Skeletal muscle cell (primary cell): ENCODE measurements at places on chromosomes 6 and 20.

GRCh38 chr20:38049800-38050199 is 16.3 kb downstream of the RPRD1B start:
- peak; percentile 26 for DNase-seq

DNA sequence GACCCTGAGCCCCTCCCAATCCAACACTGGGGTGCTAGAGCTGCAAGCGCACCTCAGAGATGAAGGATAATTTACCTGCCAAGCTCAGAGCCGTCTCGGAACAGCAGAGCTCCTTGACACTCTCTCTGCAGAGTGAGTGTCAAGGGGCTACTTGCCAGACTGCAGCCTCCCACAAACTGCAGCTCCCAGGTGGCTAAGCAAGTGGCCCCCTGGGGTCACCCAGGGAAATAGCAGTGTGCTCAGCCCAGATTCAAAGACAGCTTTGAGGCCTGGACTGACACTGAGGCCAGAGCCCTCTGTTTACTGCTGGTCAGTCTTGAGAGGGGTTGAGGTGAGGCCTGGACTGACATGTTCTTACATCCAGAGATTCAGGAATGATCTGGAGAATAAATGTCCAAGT is 46.0 kb upstream of the GJA1 start:
- DNase-seq = no peak

- DNase-seq = no peak
Observed at GRCh38 chr6:130055271-130055670, 36.9 kb downstream of the L3MBTL3 start.

- DNase-seq = no peak
Observed at GRCh38 chr6:129146902-129147301, 264.0 kb downstream of the LAMA2 start.

GRCh38 chr20:17955302-17955701 is 13.3 kb downstream of the SNX5 start:
- no peak for DNase-seq

GRCh38 chr6:149015535-149016525 is 269.0 kb downstream of the UST start:
- DNase-seq = no peak

DNA sequence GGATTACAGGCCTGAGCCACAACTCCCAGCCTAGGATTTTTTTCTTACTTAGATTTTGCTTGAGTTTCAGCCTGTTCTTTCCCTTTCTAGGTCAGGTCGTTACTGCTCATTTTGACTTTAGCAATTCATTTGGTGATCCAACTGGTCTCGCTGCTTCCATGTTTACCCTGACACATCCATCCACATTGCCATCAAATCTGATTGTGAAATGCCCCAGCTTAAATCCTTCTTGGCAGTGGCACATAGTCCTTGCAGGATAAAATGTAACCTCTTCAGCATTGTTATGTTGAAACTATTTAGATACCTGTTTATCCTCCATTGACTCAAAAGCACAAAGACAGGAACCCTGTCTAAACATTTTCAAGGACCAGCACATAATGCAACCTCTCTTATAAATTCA is 77.2 kb downstream of the DNAH8 start:
- no peak for DNase-seq

DNA sequence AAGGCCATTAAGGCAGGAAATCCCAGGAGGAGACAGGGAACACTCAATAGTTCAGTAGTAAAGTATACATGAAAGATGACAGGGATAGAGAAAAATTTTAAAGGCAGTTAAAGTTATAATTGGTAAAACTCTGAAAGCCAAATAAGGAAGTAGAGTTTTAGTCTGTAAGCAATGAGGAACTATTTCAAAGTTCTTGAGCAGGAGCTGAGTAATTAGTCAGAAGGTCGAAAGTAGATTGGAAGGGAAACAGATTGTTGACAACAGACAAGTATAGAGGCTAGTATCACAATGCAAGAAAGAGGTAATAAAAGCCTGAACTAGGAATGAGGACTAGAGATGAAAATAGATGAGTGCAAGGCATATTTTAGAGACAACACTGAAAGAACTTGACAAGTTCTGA is 150.3 kb downstream of the CDK19 start:
- no peak for DNase-seq

DNA sequence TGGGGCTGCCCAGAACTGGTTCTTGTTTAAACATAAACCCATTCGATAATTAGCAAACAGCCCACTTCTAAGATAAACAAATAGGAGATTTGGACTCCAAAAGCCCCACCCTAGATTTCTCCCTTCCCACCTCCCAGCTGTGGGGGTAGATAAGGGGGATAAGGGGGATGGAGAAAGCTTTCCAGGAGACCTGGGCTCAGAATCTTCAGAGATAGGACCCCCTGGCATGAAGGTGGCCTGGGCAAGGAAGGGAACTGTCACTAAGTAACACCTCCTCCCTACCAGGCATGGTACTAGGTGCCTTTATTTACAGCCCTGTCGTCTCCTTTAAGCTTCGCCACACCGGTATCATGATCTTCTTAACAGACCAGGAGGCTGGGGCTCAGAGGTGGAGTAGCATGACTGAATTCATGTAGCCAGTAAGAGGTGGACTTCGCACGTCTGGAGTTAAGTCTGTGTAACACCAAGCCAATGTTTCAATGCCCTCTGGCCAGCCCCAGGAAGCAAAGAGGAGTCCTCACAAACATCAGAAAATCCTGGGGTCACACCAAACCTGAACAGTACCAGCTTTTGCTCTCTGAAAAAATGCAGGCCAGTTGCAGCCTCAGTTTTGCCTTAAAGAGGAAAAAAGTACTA is 4.6 kb downstream of the SDC4 start:
- DNase-seq = no peak

DNA sequence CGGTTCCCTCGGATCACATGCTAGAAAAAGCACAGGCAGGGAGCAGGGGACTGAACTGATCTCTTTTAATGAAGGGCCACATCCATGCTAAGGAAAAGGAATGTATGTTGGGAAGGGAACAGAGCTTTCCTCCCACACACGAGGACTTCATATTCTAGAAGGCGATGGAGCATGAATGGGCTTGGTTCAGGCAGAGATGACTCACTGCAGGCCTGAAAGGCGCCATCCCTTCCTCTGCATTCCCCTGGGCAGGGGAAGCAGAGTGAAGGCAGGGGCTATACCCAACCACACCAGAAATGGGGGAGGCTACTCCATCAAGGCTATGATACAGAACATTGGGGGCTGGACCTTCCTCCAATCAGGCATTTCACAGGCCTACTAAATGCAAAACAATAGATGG is 30.6 kb downstream of the ELMO2 start:
- peak; percentile 11 for DNase-seq

DNA sequence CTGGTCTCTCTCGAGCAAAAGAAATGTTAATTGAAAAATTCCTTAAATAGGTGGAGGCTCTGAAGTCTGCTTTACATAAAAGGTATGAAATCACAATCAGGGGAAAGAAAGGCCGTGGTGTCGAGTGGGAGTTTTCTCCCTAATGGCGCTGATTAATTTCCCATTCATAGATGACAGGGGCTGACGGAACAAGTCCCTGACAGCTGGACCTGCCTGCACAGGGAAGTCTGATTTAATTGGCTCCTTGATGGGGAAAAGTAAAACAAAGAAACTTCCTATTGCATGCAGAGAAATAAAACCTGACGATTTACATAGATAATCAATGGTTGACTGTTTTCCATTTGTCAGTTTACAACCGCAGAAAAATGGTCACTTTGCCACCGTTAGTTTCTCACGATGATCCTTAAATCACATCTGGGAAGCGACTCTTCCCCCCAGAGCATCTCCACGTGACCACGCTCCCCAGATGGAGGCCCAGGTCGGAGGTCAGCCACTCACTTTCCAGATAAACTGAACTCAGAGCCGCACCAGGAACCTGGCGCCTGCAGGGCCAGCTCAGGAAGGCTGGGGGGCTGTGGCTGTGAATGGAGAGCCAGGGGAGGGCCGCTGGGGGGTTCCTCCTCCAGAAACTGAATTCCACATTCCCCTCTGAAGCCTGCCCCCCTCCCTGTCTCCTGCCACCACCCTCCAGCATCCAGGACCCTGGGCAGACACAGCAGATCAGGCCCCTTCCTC is 55.3 kb downstream of the DLL1 start:
- no peak for DNase-seq
